Liver (tissue), 10 donors: ENCODE measurements at places on chromosomes 5 and 9. TPM values are rescaled to one million over a fixed set of nuclear protein-coding genes. Genes with fewer than 3 reads are reported as not detected.

GRCh38 chr5:67383451-67383850 lies 186.9 kb upstream of the CD180 start:
- no peak for DNase-seq

Gene KIF24
- polyA plus RNA-seq = 0.13 TPM

DNA sequence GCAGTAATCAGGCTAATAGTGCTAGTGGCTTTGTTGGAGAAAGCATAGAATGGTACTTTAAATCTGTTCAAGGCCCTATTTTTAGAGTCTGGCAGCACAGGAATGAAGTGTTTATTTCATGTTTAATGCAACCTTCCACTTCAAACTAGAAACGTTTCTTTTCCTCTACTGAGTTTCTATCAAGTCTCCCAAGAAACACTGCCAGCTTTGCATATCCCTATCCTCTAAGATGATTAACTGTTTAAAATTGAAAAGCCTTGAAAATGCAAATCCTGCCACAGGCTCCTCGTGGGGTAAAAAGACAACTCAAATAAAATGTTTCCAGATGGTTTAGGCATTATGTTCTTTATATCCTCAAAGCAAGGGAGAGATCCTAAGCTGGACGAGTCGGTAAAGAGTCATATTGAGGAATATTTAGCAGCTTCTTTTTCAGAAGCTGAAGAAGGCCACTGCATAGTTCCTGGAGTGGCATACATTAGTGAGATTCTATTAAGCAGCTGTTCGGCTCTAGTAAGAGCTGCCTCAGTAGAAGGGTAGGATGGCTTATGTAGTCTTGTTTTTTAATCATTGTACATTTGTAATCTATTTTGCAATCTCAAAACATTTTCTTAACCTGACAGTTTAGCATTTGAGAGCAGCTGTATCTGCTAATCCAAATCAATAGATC lies 251.2 kb downstream of the CHSY3 start:
- no peak for DNase-seq

- no peak for DNase-seq
These were observed 1057.3 kb downstream of the TLE1 start for GRCh38 chr9:80632041-80632440.
